Activated CD4-positive, alpha-beta T cell treated with anti-CD3 and anti-CD28 coated beads, Interleukin-2, amount 10 ng/mL, durations not matched to agents 7 days and 5 days (primary cell): ENCODE measurements at places on chromosomes 1 and 21. TPM values are rescaled to one million over a fixed set of nuclear protein-coding genes. Genes with fewer than 3 reads are reported as not detected.

The RIMS3 gene
- 5.4 TPM for total RNA-seq

The PTGS2 gene
- not detected for total RNA-seq

The TNNI3K gene
- total RNA-seq = 0.40 TPM

The SLAMF9 gene
- not detected for total RNA-seq

The CRB1 gene
- total RNA-seq = not detected

The SLC5A9 gene
- total RNA-seq = not detected

The BMP8B gene
- 0.17 TPM for total RNA-seq

The FAM78B gene
- total RNA-seq = 0.17 TPM

The CGN gene
- 0.30 TPM for total RNA-seq

The VWA5B1 gene
- not detected for total RNA-seq

The NAV1 gene
- total RNA-seq = 2.7 TPM

The KCNJ9 gene
- not detected for total RNA-seq

The CFHR3 gene
- not detected for total RNA-seq

The SCNM1 gene
- total RNA-seq = 63.7 TPM

The TMEM54 gene
- total RNA-seq = not detected

The CACNA1S gene
- total RNA-seq = not detected

The PDC gene
- not detected for total RNA-seq

The SEC16B gene
- total RNA-seq = not detected

The MROH7 gene
- not detected for total RNA-seq

The FCRL5 gene
- total RNA-seq = not detected

The HSD11B1 gene
- 1.5 TPM for total RNA-seq

The OR2W3 gene
- 0.79 TPM for total RNA-seq

The GALNT2 gene
- 28.4 TPM for total RNA-seq

The TSTD1 gene
- 33.5 TPM for total RNA-seq

The BGLAP gene
- 3.0 TPM for total RNA-seq

The USP1 gene
- total RNA-seq = 85.0 TPM

The CYB561D1 gene
- total RNA-seq = 29.7 TPM

The TCHH gene
- 0.05 TPM for total RNA-seq

The IL19 gene
- total RNA-seq = not detected

The ARMH1 gene
- 47.4 TPM for total RNA-seq

The ST7L gene
- total RNA-seq = 13.8 TPM

The DCST1 gene
- total RNA-seq = not detected

The CD1E gene
- total RNA-seq = not detected
